ENCODE measurements at places on chromosomes 13 and 19. TPM values are rescaled to one million over a fixed set of nuclear protein-coding genes. Genes with fewer than 3 reads are reported as not detected.

DNA sequence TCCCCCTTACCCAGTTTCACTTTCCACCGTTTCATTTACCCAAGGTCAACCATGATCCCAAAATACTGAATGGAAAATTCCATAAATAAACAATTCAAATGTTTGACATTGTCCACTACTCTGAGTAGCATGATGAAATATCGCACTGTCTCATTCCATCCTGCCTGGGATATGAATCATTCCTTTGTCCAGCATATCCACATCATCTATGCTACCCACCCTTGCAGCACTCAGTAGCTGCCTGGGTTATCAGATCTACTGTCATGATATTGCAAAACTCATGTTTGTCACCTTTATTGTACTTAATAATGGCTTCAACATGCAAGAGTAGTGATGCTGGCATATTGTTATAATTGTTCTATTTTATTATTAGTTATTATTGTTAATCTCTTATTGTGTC, 263.9 kb upstream of the NBEA start:
- no peak for DNase-seq

GRCh38 chr13:24217601-24218281, 57.2 kb downstream of the SPATA13 start:
- no peak for DNase-seq

DNA sequence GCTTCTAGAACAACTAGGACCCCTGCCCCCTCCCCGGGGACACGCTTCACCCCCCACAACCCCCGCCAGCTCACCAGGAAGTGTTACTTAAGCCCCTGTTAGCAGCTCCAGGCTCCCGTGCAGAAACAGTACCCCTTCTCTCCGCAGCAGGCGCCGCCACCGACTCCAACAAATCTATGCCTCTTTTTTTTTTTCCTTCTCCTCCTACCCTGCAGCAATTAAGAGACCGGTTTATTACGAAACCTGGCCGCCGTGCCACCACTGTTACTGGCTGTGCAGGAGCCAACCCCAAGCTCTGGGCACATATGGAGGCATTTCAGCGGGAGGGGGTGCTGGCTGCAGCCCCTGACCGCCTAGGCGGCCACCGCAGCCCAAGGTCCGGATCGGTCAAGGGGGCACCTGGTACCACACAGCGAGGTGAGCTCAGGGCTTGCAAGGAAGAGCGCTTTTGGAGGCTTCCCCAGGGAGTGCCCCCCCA, 2.4 kb downstream of the GADD45B start:
- DNase-seq = peak; percentile 77

GRCh38 chr19:18273561-18274218, 562 bp downstream of the IQCN start:
- no peak for DNase-seq

Gene ONECUT3
- total RNA-seq = not detected

Gene MIER2
- 22.9 TPM for total RNA-seq

- no peak for DNase-seq
Measured at GRCh38 chr19:11426656-11427055, 7.5 kb upstream of the RGL3 start.

GRCh38 chr13:52780092-52780491, 40.5 kb upstream of the CNMD start:
- DNase-seq = no peak

DNA sequence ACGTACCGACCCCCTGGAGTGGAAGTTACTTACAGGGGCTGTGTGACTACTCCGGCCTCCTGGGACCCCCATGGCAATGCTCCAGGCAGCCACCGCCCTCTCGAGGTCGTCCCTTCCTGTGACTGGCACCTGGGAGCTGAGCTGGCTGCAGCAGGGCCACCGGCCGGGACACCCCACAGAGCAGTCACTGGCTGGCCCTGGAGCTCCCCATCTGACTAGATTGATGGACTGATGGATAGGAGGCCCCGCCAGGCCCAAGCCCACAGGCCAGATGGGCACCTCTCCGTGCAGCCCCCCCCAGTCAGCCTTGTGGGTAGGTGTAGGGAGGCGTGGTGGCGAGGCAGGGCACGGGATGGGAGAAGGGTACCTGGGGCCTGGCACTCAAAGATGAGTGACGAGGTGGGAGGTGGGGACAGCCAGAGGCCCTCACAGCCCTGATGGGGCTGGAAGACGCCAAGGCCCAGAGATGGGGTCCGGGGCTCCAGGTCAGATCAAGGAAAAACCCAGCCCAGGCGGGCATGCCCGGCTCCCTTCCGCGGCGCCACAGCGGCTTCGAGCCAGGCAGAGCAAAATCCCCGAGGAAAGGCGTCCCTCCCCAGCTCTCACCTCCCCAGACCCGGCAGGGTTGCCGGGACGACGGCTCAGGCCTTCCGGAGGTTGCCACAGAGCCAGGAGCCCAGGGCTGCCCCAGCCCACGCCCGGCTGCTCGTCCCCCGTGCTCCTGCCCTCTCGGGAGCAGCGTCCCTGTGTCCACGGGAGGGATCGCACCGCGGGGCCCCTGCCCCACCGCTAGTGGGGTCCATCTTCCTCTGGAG, 8.4 kb downstream of the SLC39A3 start:
- DNase-seq = no peak

Gene ZNF888
- 3.2 TPM for total RNA-seq

Gene CD209
- 4.4 TPM for total RNA-seq

DNA sequence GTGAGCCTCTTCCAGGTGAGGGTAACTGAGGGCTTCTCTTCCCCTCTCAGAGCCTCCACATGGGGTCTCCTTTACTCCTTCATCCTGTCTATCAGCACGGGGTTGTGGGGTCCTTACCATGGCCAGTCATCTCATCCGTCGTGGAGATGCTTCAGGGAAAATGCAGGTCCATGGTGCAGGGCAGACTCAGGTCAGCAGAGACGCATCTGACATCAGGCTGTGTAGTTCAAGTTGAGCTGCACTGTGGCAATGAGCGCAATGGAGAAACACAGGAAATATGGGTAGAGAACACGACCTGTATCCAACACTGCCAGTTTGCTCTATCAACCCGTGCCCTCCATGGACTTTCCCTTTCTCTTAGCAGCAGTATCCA, 13.9 kb downstream of the LILRA5 start:
- no peak for DNase-seq

Gene ZNF296
- 0.36 TPM for total RNA-seq

GRCh38 chr19:16295057-16295456, 29.6 kb upstream of the KLF2 start:
- DNase-seq = no peak

DNA sequence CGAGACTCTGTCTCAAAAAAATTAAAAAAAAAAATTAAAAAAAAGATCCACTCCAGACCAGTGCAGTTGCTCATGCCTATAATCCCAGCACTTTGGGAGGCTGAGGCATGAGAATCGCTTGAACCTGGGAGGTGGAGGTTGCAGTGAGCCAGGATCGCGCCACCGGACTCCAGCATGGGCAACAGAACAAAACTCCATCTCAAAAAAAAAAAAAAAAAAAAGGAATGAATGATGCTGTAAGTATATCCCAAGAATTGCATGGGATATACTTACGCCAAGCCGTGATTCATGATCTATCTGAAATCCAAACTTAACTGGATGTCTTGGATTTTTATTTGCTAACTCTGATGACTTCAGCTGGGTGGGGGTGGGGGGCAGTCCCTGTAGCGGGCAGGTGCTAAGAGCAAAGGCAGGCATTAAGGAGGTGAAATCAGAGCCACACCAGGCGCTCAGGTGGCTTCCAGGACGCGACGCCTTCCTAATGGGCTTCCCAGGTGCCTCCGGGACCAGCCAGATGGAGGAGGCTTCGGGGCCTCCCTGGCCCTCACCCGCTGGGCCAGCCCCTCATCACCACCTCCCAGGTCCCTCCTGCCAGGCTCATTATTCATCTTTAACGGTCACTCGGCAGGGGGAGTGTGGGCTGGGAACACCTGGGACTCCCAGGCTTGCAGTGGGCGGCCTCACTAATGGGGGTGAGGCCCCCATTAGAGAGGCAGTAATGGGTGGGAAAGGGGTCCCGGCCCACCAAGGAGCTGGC, 11.4 kb upstream of the FUT5 start:
- DNase-seq = no peak

Gene ATXN8OS
- not detected for total RNA-seq

Gene LGALS14
- total RNA-seq = not detected

- DNase-seq = no peak
Measured at GRCh38 chr13:112831196-112831595, 137.8 kb upstream of the MCF2L start.

Gene CALR
- 287 TPM for total RNA-seq

GRCh38 chr19:17332677-17333581, 1.7 kb downstream of the ANO8 start:
- DNase-seq = no peak

Gene PCDH8
- total RNA-seq = not detected

DNA sequence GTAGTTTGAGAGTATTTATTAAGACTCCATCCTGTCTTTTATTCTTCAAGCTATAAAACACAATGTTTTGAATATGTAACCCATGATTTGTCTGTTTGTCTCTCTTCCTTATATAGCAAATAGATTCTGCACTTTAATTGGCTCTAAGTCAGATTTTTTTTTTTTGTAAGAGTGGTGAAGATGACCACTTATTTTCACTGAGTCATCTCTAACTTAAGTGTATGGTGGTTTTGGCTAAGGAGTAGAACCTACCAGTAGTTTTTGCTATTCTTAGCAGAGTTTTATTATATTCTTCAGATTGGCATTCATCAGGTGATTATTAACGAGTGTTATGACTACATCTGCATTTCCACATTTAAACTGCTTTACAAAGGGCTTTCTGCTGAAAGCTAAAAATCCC, 194.7 kb downstream of the LMO7 start:
- no peak for DNase-seq

DNA sequence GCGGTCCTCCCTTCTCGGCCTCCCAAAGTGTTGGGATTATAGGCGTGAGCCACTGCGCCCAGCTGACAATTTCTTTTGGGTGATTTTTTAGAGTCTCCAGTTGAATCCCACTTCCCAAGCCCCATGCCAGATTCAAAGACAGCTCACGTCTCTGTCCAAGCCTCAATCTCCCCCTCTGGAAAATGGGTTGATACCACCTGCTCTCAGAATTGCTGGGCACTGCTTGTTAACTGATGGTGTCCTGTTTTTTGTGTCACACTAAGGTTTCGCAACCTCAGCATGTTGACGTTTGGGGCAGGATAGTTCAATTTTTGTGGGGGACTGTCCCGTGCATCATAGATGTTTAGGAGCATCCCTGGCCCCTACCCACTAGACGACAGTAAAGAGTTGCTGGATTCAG, 14.2 kb upstream of the UPF1 start:
- no peak for DNase-seq

- no peak for DNase-seq
Measured at GRCh38 chr19:41566001-41566400, 10.0 kb upstream of the CEACAM21 start.

DNA sequence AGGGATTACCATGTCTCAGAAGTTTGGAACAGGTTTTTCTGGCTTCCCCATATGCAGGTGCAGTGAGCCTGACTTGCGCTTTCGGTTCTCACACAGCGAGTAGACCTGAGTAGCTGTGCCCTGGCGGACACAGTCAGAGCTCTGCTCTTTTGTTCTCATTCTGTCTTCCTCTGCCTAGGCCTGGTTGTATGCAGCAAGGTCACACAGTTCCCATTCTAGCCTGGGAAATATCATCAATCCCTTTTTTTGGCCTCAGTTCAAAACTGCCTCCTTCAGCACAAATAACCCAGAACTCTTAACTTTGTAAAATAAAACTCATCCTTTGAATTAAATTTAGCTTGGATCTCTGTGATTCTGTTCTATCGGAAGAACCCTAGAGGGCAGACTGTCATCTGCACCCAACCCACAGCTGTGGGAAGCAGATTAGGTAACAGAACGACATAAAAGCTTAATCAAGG, 10.2 kb downstream of the OXGR1 start:
- DNase-seq = peak; percentile 30

- DNase-seq = no peak
Measured at GRCh38 chr13:48748681-48749080, 95.0 kb downstream of the CYSLTR2 start.

- no peak for DNase-seq
Measured at GRCh38 chr19:38429055-38429810, 3.2 kb upstream of the RASGRP4 start.

- no peak for DNase-seq
Measured at GRCh38 chr13:102309110-102309509, 92.7 kb downstream of the FGF14 start.

DNA sequence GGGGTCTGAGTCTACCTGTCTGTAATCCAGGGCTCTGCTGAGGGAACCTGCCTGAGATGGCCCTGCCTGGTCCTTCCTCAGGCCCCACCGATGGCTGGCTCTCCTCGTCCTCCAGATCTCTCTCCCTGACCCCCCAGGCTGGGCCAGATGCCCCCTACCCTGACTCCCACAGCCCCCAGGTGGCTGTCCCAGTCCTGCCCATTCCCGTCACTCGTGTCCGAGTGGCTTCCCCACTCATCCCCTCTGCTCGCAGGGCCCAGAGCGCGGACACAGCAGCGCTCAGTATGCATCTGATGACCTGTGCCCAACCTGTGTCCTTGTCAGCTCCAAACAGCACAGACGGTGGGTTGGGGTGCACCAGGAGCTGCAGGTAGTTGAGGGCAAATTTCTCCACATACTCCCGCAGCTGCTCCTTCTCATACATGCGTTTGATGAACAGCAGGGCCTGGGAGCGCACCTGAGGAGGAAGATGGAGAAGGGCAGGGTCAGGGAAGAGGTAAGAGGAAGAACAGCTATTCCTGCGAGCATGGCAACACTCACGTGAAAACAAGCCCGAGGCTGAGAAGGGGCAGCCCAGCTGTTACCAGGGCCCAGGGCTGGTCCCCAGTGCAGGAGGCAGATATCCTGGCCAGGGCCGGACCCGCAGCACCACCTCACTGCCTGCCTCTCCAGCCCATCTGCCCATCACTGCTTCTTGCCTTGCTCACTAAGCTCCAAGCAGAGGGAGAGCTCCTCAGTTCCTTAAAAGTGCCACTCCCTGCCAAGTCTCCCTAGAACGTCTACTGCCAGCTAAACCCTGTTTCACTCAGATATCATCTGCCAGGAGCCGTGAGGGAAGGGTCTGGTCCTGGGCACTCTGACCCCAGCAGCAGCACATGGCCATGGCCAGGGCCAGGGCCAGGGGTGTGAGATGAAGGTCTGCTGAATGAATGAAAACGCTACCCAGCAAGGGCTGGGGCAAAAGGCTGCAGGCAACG, 11.1 kb upstream of the RSPH6A start:
- no peak for DNase-seq

- no peak for DNase-seq
Measured at GRCh38 chr13:71169180-71169579, 697.8 kb downstream of the DACH1 start.

- peak; percentile 10 for DNase-seq
Measured at GRCh38 chr13:113796964-113797676, 38.1 kb downstream of the TMEM255B start.

GRCh38 chr13:41633776-41634175, 176.4 kb downstream of the RGCC start:
- DNase-seq = no peak

GRCh38 chr19:52990759-52991418, 22.8 kb upstream of the ERVV-1 start:
- DNase-seq = no peak

Gene CXCL17
- total RNA-seq = not detected
